ENCODE measurements at places on chromosomes 13 and 19.

DNA sequence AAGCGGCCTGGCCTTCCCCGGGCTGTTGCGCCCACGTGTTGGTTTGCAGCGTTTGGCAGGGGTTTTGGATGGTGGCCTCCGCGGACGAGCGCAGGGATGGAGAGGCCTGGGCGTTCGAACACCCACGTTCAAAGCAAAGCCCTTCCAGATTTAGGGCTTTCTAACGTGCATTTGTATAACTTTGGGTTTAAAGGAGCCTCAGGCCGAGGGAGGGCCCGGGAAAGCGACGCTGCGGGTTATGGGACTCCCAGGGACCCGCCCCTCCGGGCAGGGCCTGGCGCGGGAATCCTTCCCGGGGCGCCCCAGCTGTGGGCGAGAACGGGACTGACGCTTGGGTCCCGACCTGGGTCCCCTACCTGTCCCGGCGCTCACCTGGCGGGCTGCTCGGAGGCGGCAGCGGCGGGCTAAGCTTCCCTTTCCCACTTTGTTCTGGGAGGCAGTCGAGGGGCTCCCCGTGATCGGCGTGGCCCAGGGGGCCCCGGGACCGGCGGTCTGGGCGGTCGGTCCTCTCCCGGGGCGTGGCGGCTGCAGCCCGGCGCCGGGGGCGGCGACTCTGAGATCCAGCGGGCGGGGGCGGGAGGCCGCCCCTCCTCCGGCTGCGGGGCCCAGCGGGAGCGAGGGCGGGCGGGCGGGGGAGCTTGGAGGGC lies at the start of gene FBXO17:
FBXO17 (minus strand) TSS at position 529 of the 647 bp plus-strand sequence. CDS start 25,423 bp downstream, outside the sequence.
- peak; percentile 54 for DNase-seq

DNA sequence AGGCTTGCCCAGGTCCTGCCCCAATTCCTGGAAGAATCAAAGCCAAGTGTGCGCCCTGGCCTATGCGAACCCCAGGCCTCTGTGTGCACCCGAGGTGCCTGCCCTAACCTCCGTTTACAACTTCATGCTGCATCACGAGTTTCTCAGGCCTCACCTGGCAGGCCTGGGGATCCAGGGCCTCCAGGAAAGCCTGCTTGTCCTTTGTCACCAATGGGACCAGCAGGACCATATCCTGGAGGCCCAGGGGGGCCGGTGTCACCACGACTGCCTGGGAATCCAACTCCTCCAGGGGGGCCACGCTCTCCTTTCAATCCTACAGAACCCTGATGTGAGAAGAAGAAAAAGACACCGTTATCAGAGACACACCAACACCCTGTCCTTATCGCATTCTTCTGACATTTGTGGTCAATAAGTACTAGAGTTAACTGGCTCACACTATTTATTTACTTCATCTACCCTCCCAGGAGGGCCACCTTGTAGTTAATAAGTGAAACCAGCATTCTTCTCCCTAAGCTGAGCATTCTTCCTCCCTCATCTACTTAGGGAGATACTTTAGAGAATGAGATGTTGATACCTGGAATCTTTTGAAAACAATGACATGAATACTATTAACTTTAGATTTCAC lies 120.6 kb downstream of the COL4A1 start:
- no peak for DNase-seq

GRCh38 chr19:17243830-17244617 lies 1.7 kb downstream of the NR2F6 start:
- DNase-seq, result peak; percentile 78

DNA sequence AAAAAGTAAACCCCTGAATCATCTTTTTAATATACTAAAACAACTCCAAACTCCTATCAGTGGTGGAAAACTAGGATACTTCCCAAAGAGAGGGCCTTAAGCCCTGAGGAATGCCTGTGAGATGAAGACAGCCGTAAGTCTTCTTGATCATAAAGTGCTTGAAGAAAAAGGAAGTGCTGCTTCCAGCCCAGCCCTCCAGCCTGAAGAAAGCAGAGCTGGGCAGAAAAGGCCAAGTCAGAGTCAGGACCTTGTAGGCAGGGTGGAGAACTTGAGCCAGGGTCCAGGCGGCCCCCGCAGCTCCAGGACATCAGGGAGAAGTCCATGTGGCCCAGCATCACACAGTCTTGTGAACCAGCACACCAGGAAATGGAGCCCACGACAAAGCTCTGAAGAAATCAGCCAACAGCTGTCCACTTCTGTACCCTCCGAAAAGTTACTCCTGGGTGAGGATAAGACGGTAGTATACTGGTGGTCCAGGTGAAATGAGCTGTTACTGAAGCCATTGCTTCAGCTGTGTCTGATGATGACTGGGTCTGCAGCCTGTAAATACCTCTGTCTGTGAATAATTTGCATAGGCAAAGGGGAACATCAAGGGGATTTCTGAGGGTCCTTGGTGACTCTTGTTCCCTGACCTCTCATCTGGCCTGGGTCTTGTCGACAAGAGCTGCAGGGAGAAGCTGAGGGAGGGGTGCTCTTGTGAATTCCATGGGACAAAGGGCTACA lies 18.7 kb upstream of the CRYL1 start:
- DNase-seq, result no peak

- no peak for DNase-seq
Observed at GRCh38 chr13:43354153-43354945, 331.0 kb downstream of the DNAJC15 start.

- DNase-seq, result no peak
Observed at GRCh38 chr13:102917019-102917418, 71.2 kb downstream of the ERCC5 start.

- no peak for DNase-seq
Observed at GRCh38 chr19:32875428-32875827, 5.9 kb upstream of the SLC7A9 start.

GRCh38 chr13:113209336-113209758 lies at the start of gene CUL4A:
Gene CUL4A (plus strand): TSS chr13:113209613. CDS start chr13:113209628, 15 bp downstream.
- DNase-seq, result peak; percentile 80

DNA sequence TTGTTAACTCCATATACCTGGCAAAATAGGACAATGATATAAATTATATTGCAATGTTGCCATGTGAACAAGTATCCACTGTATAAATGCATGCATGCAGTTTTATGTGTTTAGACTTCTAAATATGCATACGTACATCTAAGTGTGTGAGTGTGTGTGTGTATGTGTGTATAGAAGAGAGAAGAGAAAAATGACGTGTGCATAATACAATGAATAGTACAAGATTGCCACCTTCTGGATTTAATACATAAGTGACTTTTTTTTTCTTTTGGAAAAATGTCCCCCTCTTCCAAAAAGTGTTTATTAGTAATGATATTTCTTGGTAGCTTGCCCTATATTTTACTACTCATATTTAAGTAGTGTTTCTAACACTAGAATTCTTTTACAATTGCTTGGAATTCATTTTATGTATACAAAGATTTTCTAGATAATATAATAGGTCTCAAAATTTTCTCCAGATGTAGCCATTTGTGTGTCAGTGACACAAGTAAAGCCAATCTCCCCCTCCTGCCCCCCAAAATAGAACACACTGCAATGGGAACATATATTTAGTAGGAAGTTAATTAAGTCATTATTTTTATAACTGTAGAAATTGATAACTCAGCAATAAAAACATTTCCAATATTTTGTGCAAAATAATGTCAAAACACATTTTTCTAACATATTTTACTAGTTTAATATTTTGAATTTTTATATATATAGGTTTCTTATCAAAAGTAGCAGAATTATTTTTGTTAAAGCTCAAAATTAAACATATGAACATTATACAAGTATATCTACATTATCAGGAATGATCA lies 783.3 kb upstream of the ATXN8OS start:
- DNase-seq, result no peak

DNA sequence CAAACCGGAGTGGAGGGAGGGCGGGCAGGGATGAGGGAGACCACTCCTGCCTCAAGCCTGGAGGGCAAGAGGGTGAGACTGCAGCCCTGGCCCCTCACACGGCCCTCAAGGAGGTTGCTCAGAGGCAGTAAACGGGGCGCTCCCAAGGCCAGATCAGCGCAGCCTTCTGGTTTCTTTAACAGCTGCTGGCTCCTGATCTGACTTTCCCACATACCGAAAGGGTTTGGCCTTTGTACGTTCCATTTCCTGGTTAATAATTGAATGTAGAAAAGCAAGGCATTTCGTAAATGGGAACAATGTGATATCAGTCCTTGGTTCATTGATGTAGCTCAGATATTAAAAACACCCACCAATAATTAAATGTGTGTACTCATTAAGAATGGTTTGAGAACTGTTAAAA lies 71.5 kb downstream of the GGACT start:
- no peak for DNase-seq

GRCh38 chr13:37382146-37382545 lies 216.4 kb downstream of the POSTN start:
- no peak for DNase-seq

- DNase-seq, result no peak
Observed at GRCh38 chr13:63901630-63902029, 2486.0 kb upstream of the PCDH20 start.

DNA sequence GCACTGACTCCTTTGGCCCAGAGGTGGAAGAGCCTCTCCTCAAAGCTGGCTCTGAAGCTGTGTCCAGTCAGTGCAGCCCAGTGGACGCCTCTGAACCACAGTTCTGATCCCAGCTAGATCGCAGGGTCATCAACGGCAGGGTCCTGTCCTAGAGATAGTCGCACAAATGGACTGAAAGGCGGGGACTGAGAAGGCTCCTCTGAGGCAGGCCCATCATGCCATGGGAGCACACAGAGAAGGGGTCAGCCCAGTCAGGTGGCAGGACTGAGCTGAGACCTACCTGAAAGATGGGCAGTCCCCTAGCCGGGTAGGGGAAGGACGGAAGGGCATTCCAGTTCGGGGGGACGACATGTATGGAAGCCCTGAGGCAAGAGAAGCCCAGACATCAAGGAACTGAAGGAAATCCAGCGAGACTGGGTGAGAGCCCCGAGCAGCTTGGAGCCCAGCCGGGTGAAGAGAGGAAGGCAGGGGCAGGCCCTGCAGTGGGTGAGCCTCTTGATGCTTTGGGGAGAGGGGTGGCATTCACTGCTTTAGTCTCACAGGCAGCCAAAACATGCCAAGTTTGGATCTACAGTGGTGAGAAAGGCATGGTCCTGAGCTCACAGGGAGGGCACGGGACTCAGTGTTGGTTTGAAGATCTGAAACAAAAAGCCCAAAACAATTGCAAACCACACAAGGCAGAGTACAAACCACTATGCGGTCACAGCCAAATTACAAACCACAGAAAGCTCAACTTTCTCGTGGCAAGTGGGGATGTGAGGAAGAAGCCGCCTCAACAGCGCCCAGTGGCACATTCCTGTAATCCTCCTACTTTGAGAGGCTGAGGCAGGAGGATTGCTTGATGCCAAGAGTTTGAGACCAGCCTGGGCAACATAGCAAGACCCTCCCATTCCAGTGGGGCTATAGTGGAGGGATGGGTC lies 10.0 kb downstream of the CALM3 start:
- DNase-seq, result peak; percentile 10

- DNase-seq, result no peak
Observed at GRCh38 chr13:112102243-112102642, 35.3 kb downstream of the SOX1 start.

GRCh38 chr13:33827139-33827538 lies 9.2 kb downstream of the RFC3 start:
- no peak for DNase-seq

- DNase-seq, result peak; percentile 50
Observed at GRCh38 chr19:10852098-10852800, 4.0 kb downstream of the C19orf38 start.

- DNase-seq, result no peak
Observed at GRCh38 chr13:90201676-90202460, 1145.6 kb upstream of the MIR17HG start.

DNA sequence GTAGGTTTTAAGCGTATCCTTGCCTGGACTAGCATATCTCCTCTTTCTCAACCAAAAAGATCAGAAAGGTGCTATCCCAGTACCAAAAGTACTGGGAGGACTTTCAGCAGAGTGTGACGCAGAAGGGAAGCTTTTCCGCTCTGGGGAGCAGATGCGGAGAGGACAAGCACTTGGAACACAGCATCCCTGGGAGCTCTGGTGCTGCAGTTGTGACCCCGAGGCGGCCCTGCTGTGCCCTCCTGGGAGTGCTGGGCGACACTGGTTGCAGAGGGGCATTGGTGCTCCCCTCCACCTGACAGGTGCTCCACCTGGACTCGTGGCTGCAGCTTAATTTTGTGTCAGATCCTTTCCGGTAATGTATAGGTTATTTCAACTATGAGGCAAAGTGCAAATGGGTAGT lies 3.4 kb downstream of the NAXD start:
- no peak for DNase-seq

DNA sequence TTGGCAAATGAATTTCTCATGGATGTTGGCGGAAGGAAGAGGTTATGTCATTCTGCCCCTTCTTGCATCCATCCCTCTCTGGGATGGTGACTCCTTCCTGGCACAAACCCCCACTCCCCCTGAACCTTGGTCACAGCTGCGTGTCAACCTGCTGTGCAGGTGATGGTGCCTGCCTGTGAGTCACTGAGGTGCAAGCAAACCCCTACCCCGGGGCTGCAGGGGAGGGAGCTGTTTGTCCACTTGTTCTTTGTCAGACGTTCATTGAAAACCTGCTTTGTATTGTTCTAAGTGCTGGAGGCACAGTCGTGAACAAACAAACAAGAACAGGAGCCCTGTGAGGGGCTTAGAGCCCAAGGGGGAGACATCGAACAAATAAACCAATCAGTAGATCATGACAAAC lies 2.0 kb upstream of the GAPDHS start:
- DNase-seq, result no peak

- no peak for DNase-seq
Observed at GRCh38 chr19:47374876-47375693, 26.0 kb downstream of the DHX34 start.

DNA sequence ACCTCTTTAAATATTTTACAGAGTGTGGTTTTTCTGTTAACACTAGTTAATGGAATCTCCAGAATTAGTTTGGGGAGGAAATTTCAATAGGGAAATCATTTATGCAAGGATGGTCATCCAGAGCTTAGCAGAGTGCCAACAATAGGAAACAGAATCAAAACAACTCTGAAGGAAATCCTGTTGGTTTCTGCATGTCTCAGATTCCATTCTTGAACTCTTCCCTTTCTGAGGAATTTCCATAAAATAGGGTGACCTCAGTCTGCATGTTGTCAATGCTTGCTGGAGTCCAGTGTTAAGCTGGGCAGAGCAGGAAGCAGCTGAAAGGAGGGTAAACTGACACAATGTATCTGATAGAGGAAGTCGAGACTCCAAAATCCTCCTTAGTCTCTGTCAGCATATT lies 16.9 kb downstream of the CBY2 start:
- DNase-seq, result no peak

GRCh38 chr13:69274231-69274630 lies 833.4 kb upstream of the ATXN8OS start:
- DNase-seq, result no peak

GRCh38 chr13:26680123-26680450 lies 80.5 kb downstream of the GPR12 start:
- no peak for DNase-seq

All from hepatic stellate cell (primary cell).